ENCODE measurements at places on chromosomes 4 and X.

- no peak for DNase-seq
These were observed 295.6 kb downstream of the SH2D1A start for GRCh38 chrX:124641737-124642491.

GRCh38 chr4:36313301-36313700 lies 31.9 kb downstream of the DTHD1 start:
- DNase-seq: no peak

GRCh38 chrX:148612431-148612830 lies 112.0 kb downstream of the AFF2 start:
- no peak for DNase-seq

DNA sequence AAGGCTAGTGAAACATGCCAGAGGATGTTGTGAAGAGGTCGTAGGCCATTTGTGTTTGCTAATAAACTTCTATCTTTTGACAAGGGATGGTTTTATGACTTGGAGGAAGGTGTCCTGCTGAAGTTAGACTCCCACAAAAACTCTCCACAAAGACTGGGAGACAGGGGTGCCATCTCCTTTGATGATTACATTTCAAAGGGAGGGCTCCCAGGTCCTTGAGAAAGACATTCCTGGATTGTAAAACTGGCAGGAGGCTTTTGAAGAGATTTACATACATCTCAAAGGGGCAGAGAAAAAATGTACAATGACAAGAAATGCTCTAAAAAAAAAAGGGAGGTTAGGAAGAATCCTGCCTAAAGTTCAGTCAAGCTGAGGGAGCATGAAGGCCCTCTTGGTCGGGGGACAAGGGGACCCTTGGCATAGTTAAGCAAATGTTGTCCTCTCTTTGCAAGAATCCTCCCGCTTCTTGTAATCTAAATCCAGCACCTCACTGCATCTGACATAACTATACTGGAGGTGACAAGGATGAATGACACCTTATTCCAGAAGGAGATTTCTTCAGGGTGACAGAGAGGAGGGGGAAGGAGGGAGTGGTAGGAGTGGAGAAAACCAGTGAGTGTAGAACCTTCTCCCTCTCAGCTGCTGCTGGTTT lies 41.1 kb upstream of the MGST2 start:
- no peak for DNase-seq

- DNase-seq: no peak
These were observed 351.8 kb downstream of the GRIA2 start for GRCh38 chr4:157572284-157572683.

DNA sequence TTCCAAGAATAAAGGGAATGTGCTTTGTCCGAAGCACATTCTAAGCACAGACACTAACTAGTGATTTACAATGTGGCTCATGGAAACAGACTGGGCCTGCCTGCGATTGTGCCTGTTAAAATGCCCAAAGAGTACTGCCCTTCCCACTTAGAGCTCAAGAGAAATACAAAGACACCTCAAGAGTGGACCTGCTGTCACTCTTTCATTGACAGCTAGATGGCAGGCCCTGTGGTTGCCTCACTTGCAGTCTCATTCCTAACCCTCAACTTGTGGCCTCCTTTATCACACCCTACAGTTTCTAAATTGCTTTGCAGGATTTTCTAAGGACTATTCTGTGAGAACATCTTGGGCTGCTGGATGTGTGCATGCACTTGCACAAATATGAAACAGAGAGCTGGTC lies 331.0 kb upstream of the EMCN start:
- peak; percentile 10 for DNase-seq

DNA sequence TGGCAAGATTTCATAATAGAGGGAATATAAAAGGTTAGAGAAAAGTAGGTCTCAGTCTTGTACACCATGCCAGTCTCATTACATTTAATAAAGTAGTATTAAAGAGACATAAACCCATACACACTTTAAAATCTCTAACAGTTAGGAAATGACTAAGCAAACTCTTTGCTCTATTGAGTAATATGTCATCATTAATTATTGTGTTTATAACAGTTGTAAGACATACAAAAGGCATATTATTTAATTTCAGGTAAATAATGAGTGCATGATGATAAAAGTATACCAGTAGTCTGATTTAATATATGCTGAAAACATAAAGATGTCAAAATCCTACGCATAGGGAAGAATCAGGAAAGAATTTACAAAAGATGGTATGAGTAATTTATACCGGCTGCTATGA lies 31.0 kb upstream of the FGG start:
- no peak for DNase-seq

DNA sequence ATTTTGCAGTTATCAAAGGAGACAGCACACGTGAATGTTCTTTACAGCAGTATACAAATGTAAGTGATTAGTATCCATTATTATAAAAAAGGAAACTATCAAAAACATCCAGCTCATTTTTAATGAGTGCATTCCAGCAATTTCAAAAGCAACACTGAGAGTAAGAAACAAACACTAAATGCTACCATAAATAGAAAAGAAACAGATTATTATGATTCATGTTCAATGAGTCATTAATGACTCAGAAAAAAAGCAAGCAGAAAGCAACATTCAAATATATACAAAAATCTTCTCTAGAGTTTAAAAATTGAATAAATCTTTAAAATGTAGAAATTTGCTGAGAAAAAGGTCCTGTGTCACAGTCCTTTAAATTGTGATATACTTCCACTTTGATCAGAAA lies 346.5 kb upstream of the FMR1 start:
- DNase-seq: no peak

GRCh38 chrX:38426785-38427184 lies 74.4 kb downstream of the OTC start:
- peak; percentile 11 for DNase-seq

GRCh38 chrX:130658310-130658709 lies 244.7 kb downstream of the ENOX2 start:
- no peak for DNase-seq

- DNase-seq: peak; percentile 8
These were observed 693 bp downstream of the OCIAD1 start for GRCh38 chr4:48831532-48832030.

DNA sequence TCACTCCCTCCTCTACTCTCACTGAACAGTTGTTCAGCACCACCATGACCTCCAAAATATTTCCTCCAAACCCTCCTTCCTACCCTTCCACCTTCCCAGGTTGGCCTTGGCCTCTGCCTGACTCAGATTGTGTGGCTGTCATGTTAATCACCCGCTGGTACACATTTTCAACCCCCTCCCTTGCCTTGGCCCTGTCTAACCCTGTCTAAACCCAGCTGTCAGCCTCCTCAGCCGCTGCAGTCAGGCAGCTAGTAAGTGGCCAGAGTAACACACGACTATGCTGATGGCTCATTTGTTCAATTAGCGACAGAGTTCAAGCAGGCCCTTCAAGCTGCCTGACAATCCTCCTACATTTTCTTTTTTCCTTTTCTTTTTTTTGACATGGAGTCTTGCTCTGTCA lies 18.0 kb downstream of the ING2 start:
- DNase-seq: no peak

- no peak for DNase-seq
These were observed 328.3 kb downstream of the UNC5C start for GRCh38 chr4:95220205-95221175.

DNA sequence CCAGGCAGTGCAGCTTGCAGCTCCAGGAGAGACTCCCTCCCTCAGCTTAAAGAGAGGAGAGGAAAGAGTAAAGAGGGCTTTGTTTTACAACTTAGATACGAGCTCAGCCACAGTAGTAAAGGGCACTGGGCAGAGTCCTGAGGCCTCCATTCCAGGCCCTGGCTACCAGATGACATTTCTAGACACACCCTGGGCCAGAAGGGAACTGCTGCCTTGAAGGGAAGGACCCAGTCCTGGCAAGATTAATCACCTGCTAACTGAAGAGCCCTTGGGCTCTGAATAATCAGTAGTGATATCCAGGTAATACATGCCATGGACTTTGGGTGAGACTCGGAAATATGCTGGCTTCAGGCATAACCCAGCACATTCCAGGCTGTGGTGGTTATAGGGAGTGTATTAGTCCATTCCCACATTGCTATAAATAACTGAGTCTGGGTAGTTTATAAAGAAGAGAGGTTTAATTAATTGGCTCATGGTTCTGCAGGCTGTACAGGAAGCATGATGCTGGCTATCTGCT lies 15.3 kb upstream of the SLC16A2 start:
- peak; percentile 5 for DNase-seq

GRCh38 chr4:76310683-76311082 lies 4.2 kb downstream of the STBD1 start:
- no peak for DNase-seq

DNA sequence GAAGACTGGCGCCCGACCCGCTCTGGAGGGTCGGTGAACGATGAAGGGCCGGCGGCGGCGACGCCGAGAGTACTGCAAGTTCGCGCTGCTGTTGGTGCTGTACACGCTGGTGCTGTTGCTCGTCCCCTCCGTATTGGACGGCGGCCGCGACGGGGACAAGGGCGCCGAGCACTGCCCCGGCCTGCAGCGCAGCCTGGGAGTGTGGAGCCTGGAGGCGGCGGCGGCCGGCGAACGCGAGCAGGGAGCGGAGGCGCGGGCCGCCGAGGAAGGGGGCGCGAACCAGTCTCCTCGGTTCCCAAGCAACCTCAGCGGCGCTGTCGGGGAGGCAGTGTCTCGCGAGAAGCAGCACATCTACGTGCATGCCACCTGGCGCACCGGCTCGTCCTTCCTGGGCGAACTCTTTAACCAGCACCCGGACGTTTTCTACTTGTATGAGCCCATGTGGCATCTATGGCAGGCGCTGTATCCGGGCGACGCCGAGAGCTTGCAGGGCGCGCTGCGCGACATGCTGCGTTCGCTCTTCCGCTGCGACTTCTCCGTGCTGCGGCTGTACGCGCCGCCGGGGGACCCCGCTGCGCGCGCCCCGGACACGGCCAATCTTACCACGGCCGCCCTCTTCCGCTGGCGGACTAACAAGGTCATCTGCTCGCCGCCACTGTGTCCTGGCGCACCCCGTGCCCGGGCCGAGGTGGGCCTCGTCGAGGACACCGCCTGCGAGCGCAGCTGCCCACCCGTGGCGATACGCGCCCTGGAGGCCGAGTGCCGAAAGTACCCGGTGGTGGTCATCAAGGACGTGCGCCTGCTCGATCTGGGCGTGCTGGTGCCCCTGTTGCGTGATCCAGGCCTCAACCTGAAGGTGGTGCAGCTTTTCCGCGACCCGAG lies 568 bp downstream of the CHST7 start:
- DNase-seq: peak; percentile 53

DNA sequence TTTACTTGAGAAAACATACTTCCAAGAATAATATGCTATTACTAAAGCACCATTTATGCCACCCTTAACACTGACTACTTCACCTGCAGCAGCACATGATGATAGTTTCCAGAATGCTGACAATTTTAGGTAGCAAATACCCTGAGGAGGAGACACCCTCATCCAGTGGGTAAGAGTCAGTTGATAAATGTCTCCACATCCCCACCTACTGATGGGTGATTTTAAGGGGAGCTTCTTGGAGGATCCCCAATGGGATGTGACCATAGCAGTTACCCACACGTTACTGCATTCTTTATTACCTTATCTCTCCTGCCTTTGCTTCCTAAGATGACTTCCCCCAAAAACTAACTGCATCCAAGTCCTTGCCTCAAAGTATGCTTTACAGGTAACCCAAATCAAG lies 131.2 kb upstream of the SMARCAD1 start:
- no peak for DNase-seq

DNA sequence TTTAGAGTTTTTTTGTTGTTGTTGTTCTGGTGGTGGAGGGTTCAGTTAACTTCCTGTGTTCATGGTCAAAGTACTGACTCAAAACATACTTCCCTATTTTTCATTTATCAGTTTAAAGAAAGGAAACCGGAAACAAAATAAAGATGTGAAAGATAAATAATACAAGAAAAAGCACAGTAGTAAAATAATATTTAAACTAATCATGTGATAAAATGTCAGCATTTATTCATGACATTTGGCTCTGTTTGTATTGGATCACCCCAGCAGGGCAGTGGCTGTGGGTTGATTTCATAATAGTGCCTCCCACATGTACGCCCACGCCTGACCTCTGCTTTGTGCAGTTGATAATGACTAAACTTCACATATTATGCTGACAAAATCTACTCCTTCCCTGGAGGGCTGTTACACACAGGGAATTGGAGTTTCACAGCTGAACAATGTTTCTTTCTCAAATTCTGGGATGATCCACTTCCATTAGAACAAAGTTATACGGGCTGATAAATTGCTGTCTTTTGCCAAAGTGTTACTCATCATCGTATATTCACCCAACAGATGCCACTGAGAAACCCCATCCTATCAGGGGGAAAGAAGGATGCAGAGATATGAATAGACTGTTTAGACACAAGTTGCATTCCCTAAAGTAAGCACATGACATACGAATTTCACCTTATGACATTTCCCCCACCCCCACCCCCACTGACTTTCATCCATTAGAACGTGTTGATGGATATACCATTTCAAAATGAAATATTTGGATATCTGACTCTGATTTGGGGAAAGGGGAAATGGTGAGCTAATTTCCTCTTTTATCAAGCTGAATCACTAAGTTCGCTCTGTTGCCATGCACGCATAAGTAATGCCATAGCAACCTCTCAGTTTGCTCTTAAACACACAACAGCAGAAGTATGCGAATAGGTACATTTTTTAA lies 48.3 kb downstream of the AMELX start:
- DNase-seq: peak; percentile 40

DNA sequence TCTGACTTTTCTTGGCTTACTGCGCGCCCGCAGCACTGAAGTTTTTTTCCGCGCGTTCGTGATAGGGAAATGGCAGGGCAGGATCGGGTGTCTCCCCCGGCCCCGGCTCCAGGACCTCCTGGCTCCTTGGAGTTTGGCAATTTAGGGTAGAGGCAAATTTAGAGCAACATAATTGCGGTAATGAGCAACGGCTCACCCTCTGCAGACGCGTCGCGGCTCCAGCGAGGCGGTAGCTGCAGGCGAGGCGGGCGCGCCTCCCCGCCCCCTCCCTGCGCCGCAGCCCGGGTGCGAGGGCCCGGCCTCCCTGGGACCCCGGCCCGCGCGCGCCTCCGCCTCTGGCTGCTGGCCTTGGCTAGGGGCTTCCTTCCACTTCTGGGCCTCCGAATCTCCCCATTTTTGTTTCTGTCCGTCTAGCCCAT lies 6.2 kb downstream of the MSX1 start:
- DNase-seq: no peak

DNA sequence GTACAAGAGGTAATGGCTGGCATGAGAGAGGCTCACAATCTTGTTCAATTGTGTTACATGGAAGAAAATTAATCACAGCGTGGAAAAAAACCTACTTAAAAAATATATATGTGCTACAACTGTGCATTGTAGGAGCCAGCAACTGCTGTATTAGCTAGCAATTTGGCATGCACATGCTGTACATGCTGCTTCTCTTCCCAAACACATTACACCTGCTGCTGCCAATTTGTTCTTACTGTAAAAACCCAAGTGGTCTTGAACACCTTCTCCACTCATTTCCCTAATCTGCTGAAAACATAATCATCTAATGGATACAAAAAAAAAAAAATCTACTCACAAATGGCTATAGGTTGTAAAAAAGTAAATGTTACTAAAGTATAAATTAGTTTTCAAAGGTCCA lies 264.2 kb downstream of the INPP4B start:
- no peak for DNase-seq

DNA sequence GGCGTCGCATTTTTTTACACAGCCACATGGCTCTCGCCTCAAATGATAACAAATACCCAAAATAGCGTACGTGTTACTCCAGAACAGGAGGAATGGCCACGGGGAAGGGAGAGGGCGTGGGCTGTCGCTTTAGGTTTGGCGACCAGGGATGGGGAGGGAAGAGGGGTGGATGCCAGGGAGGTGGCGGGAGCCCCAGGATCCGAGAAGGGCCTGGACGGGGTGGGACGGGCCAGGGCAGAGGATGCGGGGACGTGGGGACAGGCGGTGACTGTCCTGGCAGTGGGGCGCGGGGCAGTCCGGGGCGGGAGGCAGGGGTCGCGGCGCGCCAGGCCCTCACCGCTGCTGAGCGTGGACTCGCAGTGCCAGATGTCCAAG lies 631 bp downstream of the TMEM47 start:
- no peak for DNase-seq
